ENCODE measurements at places on chromosomes 7 and 10. TPM values are rescaled to one million over a fixed set of nuclear protein-coding genes. Genes with fewer than 3 reads are reported as not detected.
A peak's percentile ranks its signal among the peaks of the same experiment; 100 is the strongest.

Gene GIMAP7
- not detected for total RNA-seq

Gene GALNT17
- total RNA-seq: 10.4 TPM

Gene FOXI2
- not detected for total RNA-seq

Gene EN2
- total RNA-seq: 7.2 TPM

Gene MNX1
- total RNA-seq: 0.34 TPM

Gene TMEM60
- total RNA-seq: 22.9 TPM

DNA sequence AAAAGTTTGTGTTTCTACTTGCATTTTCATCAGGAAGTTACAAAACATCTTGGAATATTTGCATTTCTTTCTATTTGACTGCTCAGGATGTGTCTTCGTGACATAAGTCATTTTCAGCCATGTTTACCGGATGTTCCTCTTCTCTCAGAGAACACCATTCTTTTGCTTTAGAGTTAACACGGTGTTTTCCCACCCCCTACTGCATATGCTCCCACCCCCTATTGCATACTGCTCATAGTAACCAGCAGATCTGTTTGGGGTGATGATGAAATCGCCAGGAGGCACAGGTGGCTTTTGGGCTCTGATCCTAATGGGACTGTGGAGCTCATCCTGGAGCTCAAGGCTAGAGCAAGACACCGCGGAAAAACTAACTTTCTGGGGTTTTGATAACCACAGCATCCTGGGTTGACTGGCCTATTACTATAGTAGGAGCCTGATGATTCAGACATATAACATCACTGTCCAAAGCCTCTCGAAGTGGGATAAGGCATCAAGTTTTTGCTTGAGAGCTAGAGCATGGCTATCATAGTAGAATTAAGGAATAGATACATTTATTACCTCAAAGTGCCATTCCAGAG, 65.1 kb upstream of the BET1 start:
- no peak for DNase-seq

GRCh38 chr10:12408472-12408871, 59.1 kb downstream of the CAMK1D start:
- DNase-seq: no peak

- DNase-seq: no peak
Observed at GRCh38 chr7:157517782-157518513, 181.1 kb downstream of the DNAJB6 start.

- DNase-seq: no peak
Observed at GRCh38 chr10:66629996-66630395, 295.8 kb upstream of the LRRTM3 start.

DNA sequence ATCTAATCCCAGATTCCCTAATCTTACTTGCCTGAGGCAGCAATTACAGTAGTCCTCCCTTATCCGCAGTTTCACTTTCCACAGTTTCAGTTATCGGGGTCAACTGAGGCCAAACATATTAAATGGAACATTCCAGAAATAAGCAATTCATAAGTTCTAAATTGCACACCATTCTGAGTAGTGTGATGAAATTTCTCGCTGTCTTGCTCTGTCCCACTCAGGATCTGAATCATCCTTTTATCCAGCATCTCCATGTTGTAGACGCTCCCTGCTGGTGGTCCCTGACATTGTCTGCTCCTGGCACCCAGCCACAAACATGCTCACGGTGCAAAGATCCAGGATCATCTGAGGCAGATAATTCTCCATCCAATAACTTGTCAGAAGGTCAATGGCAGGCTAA, 128.7 kb upstream of the CXCL12 start:
- no peak for DNase-seq

DNA sequence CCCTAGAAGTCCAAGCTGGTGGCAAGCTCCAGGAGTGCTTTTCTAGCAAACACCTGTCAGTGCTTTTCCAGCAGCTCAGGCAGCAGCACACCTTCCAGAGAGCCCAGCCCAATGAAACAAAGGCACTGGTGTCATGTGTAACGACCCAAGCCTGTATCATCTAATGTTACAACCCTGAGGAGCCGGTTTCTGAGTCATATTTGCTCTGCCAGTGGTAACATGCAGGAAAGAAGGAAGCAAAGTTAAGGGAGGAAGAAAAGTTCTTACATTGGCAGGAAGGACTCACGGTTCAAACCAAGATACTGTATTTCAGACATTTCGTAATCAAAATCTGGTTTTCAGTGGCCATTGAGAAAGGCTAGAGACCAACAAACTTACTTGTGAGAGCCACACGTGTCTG, at the start of gene ANKRD22:
ANKRD22 (minus strand) TSS at position 139 of the 400 bp plus-strand sequence. CDS start 237 bp downstream, outside the sequence.
- DNase-seq: no peak

- no peak for DNase-seq
Observed at GRCh38 chr10:91311601-91312381, 91.3 kb downstream of the PCGF5 start.

DNA sequence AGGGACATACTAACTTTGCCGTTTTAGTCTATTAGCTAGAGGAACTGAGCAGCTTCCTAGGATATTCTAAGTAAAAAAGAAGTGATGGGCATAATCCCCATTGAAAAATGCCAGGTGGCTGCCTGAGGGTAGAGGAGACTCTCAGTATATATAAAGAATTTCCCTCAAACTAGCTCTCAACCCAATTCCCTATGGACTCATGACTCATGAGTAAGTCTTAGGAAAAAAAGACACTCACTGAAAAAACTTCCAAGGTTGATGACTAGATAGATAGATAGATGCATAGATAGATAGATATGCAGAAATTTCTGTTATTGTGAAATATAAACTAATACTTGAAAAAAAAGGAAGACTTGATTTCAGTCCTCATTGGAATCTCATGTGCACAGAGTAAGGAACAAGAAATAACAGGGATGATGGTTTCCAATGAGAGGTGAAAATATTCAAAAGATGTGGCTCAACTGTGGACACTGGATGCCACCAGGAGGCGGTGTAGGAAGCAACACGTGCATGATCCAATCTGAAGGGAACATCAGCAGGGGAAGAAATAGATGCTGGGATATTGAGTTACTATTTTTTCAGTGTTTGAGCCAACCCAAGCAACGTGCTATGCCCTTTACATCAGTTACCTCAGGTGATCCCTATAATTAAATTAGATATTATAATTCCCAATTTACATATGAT, 711.0 kb upstream of the LRRTM3 start:
- no peak for DNase-seq

- DNase-seq: no peak
Observed at GRCh38 chr10:28496481-28496961, 36.4 kb upstream of the WAC start.

DNA sequence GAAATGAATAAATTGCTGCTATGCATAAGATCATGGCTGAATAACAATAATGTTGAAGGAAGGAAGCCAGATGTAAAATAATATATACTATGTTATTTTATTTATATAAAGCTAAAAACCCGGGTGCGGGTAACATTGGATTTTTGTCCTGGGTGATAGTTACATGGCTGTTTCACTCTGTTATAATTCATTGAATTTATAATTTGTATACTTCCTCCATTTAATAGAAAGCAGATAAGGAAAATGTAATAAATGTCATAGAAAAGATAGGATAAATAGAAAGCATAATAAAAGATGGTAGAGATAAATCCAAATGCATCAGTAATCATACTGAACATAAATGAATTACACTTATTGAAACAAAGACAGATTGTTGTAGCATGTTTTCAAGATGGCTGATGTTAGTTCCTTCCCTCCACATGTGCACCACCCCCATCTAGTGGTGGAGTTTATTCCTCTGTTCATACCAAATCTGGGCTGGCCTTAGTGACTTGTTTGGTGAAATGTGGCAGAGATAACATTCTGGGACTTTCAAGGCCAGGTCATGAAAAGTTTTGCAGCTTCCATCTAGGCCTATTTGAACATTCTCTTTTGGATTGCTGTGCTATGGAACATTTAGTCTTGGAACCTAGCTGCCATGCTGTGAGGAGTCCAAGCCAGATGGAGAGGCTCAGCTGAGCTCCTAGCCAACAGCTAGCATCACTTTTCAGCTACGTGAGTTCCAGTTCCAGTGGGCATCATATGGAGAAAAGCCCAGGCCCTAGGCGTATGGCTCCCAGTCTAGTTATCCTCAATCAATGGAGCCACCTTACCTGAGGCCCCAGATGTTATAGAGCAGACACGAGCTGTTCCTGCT, 46.9 kb downstream of the AHCYL2 start:
- DNase-seq: peak; percentile 37

DNA sequence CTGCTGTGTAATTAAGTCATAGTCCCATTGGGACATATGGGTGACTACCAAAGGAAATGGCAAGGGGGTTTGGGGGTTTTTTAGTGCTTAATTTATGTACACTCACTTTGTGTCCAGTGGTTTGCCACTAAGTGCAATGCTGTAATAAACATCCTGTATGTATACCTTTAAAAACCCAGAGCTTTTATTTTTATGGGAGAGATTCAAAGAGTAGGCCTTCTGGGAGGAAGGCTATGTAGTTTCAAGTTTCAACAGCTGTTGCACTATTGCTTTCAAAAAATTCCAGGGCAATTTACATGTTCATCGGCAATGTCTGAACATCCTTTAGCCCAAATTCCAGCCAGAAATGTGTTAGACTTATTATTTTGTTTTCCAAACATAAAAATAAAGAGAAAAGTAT, 744.7 kb downstream of the XPNPEP1 start:
- DNase-seq: no peak

DNA sequence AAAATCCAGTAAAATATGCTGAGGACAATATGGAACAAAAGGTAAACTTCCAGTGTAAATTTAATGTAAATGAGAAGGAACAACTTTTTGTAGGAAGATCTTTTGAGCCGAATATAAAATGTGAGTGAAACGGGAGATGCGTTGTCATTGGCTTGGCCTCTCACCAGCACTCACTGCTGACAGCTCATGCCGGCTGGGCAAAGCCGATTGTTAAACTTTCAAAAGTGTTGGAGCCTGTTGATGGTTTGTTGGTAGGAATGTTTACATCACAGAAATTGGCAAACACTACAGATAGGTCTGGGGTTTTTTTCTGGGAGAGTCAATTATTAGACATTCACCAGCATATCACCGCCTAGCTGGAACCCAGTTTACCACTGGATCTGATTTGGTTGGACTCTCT, 6.1 kb downstream of the PSTK start:
- no peak for DNase-seq

DNA sequence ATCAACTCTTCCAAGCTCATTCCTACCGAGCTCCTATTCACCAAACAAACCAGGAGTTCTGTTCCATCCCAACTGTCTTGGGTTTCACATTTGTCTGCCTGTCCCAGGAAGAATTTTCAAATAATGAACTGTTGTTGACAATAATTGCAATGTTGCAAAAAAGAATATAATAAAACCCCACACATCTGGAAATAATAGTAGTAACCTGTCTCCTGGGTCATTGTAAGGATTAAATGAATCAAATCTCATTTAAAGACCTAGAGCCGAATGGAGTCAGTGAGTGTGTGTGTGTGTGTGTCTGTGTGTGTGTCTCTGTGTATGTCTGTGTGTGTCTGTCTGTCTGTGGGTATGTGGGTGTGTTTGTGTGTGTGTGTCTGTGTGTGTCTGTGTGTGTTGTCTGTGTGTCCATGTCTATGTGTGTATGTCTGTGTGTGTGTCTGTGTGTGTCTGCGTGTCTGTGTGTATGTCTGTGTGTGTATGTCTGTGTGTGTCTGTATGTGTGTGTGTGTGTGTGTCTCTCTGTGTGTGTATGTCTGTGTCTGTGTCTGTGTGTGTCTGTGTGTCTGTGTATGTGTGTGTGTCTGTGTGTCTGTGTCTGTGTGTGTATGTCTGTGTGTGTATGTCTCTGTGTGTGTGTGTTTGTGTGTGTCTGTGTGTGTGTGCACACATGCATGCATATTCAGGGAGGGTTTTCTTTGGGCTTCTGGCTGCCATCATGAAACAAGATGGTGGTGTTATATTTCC, 52.7 kb downstream of the TMEM130 start:
- DNase-seq: no peak

- DNase-seq: no peak
Observed at GRCh38 chr10:35424680-35425285, 88.5 kb downstream of the CCNY start.

- DNase-seq: no peak
Observed at GRCh38 chr7:134450294-134451000, 8.5 kb downstream of the AKR1B1 start.

GRCh38 chr7:158391141-158391540, 196.5 kb downstream of the PTPRN2 start:
- no peak for DNase-seq

Measured in neural crest cell (in vitro differentiated cells).